ENCODE measurements at places on chromosomes 5 and 9. TPM values are rescaled to one million over a fixed set of nuclear protein-coding genes. Genes with fewer than 3 reads are reported as not detected.

The PAEP gene
- total RNA-seq: 0.32 TPM

The GAS1 gene
- 0.06 TPM for total RNA-seq

The GLRA1 gene
- not detected for total RNA-seq

The PDE8B gene
- total RNA-seq: 2.0 TPM

The TNC gene
- total RNA-seq: 0.58 TPM

The GPR21 gene
- total RNA-seq: not detected

The NME5 gene
- total RNA-seq: not detected

The FRMPD1 gene
- 0.04 TPM for total RNA-seq

The SLC36A2 gene
- not detected for total RNA-seq
